ENCODE measurements at places on chromosomes 11 and 22.
A peak's percentile ranks its signal among the peaks of the same experiment; 100 is the strongest.

GRCh38 chr11:85809863-85810262 is 1.1 kb downstream of the SYTL2 start:
- no peak for DNase-seq

- DNase-seq: no peak
These were observed 202.0 kb downstream of the NTM start for GRCh38 chr11:131572423-131572822.

DNA sequence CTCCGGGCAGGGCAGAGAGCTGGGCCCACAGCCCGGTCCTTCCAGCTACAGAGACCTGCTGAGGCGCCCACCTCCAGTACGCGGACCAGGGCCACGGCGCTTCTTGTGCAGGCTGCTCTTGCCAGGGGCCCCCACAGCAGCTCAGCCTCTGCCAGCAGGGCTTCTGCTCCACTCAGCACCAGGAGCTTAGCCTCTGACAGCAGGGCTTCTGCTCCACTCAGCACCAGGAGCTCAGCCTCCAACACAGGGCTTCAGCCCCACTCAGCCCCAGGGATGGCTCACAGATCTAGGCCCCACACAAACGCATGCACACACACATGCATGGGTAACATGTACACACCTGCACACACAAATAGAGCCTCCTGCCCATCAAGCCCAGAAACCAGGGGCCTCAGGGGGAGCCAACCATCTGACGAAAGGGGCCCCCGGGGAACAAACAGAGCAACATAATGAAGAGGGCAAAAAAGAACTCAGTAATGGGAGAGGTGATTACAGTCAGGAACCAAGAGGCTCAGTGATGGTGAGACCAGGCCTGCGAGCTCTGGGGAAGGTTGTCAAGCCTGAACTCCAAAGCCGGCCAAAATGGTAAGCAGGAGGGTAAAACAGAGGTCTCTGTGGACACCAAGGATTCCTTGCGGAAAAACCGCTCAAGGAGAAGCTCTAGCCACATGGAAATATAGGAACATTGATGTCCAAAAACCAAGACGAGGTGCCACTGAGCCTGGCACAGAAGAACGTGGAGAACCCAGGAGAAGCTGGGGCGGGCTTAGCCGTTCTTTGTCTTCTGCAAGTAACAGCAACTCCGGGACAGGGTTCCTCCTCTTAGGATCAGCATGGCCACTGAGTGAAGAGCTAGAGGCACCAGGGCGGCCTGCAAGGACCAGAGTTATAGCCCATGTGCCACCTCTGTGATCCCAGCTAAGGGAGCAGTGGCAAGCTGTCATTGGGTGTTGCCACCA is 46.5 kb downstream of the GNB1L start:
- DNase-seq: no peak

DNA sequence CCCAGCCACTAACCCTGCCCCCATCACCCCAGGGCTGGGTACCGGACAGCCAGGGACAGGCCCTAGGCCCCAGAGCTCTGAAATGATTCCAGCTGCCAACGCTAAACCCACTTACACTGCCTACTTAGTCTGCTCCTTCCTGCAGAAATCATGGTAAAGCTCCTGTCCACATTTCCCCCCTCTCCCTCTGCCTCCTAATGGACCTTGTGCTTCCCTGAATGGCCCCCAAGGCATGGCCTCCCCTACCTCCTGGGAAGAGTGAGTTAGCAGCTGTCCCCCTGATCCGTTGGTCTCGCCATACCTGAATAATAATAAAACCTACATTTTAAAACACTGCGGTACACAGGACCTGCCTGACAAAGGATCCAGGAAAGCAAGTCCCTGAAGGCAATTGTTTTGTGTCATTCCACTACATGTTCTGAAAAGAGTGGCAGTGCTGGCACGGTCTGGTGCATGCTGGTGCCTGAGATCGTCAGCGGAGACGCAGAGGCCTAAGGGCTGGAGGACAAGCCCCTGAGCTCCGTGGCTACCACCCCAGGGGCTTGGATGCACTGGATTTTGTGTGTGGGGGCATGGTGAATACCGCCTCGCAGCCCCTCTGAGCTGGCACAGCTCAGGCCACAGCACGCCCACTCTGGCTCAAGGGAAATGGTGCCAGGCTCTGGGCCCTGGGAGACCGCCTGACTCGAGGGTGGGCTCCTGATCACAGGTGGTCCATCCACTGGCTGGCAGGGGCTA is 186.3 kb downstream of the CTTN start:
- no peak for DNase-seq

DNA sequence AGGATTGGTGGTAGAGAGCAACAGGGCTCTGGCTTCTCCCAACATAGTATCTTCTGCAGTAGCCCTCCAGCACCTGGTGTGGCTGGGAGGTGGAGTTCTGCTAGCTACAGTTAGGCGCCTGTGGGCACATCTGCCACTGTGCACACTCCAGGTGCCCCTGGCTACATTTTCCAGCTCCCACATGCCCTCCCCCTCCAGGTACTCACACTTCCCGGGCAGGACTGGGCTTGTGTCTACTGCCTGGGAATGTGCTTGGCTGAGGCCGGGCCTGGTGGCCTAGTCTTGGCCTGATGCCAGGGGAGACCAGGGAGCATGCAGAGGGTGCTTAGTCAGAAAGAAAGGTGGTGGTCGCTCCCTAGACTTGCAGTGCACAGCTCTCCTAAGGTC is 15.8 kb downstream of the PHLDB1 start:
- DNase-seq: no peak

GRCh38 chr11:119380160-119380826 is 1.2 kb downstream of the USP2 start:
- no peak for DNase-seq

DNA sequence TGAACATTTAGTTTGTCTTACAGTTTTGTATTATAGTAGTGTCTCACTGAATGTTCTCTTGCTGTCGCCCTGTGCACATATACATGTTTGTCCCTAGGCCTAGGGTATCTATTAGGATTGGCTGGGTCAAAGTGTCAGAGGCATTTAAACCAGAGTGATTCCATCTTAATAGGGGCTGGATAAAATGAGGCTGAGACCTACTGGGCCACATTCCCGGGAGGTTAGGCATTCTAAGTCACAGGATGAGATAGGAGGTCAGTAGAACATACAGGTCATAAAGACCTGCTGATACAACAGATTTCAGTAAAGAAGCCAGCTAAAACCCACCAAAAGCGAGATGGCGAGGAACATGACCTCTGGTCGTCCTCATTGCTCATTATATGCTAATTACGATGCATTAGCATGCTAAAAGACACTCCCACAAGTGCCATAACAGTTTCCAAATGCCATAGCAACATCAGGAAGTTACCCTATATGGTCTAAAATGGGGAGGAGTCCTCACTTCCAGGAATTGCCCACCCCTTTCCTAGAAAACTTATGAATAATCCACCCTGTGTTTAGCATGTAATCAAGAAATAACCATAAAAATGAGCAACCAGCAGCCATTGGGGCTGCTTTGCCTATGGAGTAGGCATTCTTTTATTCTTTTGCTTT is 82.6 kb downstream of the LDLRAD3 start:
- DNase-seq: no peak

DNA sequence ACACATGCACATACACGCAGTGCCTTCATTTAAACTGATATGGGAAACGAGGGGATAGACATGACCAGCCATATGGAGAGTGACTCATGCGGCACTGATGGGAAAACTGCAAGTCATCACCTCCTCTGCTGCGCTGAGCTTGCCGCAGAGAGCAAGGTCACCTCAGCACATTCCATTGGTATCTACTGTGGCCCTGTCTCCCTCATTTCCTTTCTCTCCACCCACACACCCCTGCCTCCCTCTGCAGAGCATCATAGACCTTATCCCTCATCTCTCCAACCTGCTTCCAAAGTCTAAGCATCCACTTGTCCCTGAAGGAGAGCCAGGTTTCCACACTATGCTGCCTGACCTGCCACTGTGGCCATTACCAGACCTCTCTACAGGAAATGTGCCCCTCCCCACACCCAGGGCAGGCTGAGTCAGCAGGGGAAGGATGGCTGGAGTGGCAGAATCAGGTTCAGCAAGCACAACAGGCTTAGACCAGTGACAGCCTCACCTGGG is 116.9 kb upstream of the SNX19 start:
- no peak for DNase-seq

- no peak for DNase-seq
These were observed 192.3 kb downstream of the KIRREL3 start for GRCh38 chr11:126808296-126808695.

GRCh38 chr11:10742460-10743208 is 8.4 kb upstream of the CTR9 start:
- DNase-seq: no peak

DNA sequence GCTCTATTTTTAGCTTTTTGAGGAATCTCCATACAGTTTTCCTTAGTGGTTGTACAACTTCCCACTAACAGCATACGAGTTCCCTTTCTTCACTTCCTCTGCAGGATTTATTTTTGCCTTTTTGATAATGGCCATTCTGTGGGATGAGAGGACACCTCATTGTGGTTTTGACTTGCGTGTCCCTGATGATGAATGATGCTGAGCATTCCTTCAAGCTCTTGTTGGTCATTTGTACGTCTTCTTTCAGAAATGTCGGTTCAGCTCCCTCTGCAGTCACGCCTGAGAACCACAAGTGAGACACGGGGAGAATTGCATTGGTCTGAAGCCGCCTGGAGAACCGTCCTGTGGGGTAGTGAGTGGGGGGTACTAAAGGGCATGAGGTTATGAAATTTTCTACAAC is 2.0 kb upstream of the KRTAP5-10 start:
- DNase-seq: peak; percentile 26

DNA sequence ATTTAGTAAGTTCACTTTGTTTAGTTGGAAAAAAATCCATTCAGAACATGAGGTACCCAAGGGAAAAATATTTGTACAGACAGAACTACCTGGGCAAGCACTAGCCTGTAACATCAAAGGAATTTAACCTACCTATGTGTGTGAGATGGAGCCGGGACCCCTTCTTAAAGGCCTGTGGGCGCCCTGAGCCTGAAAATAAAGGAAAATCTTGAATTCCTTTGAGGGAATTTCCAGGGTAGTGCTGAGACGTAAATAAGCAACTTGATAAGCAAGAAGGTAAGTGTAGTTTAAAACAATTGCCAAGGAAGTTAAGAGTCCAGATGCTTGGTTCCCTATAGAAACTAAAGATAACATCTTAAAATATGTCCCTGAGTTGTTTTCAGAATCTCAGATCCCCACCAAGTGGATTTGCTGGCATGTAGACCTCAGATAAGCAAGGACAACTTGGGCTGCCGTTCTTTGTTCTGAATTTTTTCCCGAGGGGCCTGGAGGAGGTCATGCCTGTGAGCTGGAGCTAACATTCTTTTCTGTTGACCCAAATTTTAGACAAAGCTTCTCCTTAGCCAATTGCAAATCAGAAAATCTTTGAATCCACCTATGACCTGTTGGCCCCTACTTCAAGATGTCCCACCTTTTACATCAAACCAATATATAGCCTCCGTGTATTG is 31.0 kb downstream of the MED17 start:
- no peak for DNase-seq

- DNase-seq: no peak
These were observed 117.3 kb upstream of the CTSC start for GRCh38 chr11:88454881-88455280.

GRCh38 chr22:26079009-26079408 is 90.3 kb upstream of the SEZ6L start:
- DNase-seq: no peak

GRCh38 chr11:75024764-75025211 is 36.1 kb downstream of the NEU3 start:
- no peak for DNase-seq

DNA sequence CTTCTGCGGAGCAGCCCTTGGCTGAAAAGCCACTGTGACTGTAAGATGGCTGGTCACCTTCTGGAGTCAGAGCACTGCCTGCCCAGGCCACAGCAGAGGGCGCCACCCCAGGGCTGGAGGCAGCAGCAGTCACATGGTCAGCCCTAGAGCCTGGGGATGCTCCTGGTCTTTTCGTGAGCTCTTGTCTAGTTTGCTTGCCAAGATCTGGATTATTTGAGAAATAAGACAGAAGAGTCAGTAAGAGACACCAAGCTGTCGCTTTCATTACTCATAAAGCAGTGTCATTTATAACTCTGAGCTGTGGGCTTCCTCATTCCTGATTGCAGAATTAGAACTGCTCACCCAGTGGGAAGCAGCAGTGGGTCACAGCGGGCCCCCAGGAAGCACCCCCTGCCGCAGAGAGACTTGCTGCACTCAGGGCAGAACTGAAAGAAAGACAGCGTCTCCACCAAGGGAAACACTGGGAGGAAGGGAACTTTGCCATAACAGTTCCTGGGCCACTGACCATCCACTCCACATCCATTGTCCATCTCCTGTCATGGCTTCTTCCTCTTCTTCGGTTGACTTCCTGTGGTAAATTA is 56.7 kb downstream of the PPP6R2 start:
- DNase-seq: peak; percentile 29

GRCh38 chr11:120025606-120026335 is 112.1 kb downstream of the TRIM29 start:
- DNase-seq: no peak

GRCh38 chr11:132576706-132577105 is 955.6 kb downstream of the OPCML start:
- DNase-seq: no peak

- no peak for DNase-seq
These were observed 24.3 kb downstream of the OSBP2 start for GRCh38 chr22:30718938-30719337.

- no peak for DNase-seq
These were observed 1.3 kb downstream of the SLC39A13 start for GRCh38 chr11:47409440-47410369.

- DNase-seq: no peak
These were observed 5.9 kb upstream of the TP53AIP1 start for GRCh38 chr11:128948583-128948982.

- no peak for DNase-seq
These were observed 637.2 kb downstream of the ETS1 start for GRCh38 chr11:127950162-127950561.

GRCh38 chr11:115188188-115188897 is 315.9 kb downstream of the CADM1 start:
- no peak for DNase-seq

DNA sequence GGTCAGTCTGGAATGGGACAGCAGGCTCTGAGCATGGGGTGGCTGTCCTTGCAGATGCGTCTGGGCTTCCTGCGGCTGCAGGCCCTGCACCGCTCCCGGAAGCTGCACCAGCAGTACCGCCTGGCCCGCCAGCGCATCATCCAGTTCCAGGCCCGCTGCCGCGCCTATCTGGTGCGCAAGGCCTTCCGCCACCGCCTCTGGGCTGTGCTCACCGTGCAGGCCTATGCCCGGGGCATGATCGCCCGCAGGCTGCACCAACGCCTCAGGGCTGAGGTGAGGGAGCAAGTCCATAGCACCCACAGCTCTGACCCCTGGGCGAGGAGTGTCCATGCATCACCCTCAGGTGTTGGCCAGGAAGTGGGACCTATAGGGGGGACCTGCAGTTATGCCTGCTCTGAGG is 51.6 kb downstream of the MYO7A start:
- DNase-seq: no peak

- DNase-seq: no peak
These were observed 1.7 kb upstream of the SPINDOC start for GRCh38 chr11:63811522-63811921.

Data from GM18507 (cell line).